ENCODE measurements at places on chromosomes 7 and 10. TPM values are rescaled to one million over a fixed set of nuclear protein-coding genes. Genes with fewer than 3 reads are reported as not detected.

RPEL1 gene
- total RNA-seq = not detected

SPDYE3 gene
- total RNA-seq = not detected

PPP1R17 gene
- 0.09 TPM for total RNA-seq

NUTM2E gene
- total RNA-seq = 0.09 TPM

GRCh38 chr7:114530057-114530611 lies 115.5 kb downstream of the FOXP2 start:
- H3K4me1 ChIP-seq = no peaks in the 10 kb centered on the region
- H3K27ac ChIP-seq = no peak overlapping the region
- H3K27me3 ChIP-seq = no peaks in the 10 kb centered on the region
- no peak overlapping the region for H3K4me3 ChIP-seq

DNA sequence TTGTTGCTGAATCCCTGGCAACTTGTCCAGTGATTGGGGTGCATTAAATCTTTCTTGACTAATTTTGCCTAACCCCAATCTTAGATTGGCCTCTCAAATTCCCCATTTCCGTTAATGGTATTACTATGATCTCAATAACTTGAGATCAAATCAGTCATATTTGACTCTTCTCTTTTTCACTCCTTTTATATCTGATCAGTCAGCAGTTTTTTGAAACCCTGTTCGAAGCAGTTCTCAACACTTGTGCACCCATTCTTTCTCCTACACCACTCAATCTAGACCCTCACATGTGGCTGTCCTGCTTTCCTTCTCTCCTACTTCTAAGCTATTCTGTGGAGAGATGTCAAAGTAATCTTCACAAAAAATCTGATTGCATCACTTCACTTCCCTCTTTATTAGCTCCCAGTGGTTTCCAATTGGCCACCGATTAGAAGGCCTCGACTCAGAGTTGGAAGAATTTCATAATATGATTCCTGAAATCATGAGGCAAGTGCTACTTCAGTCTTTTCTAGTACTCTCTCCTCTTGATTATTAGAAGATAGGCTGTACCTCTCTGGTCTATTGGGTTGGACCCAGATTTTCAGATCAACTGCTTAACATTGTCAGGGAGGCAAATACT lies 128.9 kb downstream of the ZNF365 start:
- no peak overlapping the region for H3K27ac ChIP-seq
- no peaks in the 10 kb centered on the region for H3K27me3 ChIP-seq

DNA sequence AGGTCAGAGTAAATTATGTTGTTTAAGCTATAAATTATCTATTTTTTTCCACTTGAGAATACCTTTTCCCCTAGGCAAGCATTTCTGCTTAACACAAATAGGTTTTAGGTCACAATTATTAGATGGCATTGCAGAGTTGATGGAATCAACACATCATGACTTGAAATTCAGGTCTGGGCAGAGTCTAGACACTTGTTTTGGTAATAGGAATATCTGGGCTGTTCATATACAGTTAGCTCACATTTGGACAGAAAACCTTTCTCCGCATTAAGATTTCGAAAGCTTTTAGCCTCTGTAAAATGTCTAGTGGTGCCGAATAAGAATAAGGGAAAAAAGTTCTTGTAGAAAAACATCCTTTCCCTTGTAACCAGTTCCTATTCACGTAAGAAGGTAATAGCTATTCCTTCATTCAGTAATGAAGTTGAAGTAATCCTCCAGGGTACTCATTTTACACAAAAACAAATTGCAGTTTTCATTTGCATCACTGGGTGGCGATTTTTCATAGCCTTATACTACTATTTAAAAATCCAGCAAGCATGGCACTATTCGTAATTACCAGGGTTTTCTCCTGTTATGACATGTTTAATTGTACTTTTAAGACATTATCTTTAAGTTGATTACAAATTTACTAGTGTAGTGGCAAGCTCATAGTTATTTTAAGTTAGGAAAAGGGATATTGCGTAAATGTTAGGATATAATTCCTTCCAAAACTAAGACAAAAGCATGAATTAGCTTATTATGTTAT lies 37.0 kb downstream of the RPA3 start:
- H3K27ac ChIP-seq = no peak overlapping the region
- peak; percentile 37 for DNase-seq
- H3K4me3 ChIP-seq = no peak overlapping the region
- H3K27me3 ChIP-seq = no peaks in the 10 kb centered on the region
